ENCODE measurements at places on chromosomes 4 and X.

- DNase-seq, result peak; percentile 34
These were observed at the start of gene SLC7A11 for GRCh38 chr4:138242076-138242833. SLC7A11 (minus strand) TSS chr4:138242349; CDS start chr4:138242069, 280 bp downstream.

DNA sequence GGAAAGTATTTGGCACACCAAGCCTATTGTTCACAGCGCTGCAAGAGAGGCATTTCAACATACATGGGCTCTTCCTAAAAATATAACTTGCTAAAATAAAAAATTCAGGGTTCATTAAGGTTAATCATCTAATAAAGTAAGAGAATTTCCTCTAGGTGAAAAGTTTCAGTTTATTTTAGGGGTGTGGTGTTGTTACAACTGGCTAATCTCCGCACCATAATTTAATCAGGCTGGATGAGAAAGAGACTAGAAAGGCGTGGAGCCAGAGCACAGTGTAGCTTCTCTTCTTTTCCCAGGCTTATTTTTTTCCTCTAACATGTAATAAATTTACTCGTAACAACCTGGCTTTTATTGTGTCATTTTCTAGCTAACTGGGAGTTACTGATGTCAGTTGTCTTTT is 47.9 kb downstream of the FHL1 start:
- no peak for DNase-seq

DNA sequence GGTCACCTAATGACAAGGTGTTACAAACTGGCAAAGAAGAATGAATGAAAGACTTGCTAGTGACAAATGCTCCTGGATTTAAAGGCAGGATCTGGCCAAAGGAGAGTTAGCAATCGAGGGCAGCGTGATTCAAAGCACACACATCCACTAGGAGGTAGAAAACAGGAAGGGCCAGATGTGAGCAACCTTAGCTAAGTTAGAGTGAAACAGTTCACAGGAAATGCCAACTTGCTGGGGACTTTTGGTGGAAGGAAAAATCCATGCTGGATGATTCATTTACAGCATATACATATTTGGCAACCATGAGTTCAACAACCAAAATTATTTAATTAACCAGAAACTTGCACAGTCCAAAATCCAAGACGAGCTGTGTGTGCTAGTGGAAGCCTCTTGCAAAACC is 276.9 kb downstream of the PTTG2 start:
- DNase-seq, result no peak

- no peak for DNase-seq
These were observed 3.9 kb downstream of the FGF2 start for GRCh38 chr4:122830426-122831095.

- DNase-seq, result no peak
These were observed 617 bp upstream of the PDHA1 start for GRCh38 chrX:19343085-19343534.

DNA sequence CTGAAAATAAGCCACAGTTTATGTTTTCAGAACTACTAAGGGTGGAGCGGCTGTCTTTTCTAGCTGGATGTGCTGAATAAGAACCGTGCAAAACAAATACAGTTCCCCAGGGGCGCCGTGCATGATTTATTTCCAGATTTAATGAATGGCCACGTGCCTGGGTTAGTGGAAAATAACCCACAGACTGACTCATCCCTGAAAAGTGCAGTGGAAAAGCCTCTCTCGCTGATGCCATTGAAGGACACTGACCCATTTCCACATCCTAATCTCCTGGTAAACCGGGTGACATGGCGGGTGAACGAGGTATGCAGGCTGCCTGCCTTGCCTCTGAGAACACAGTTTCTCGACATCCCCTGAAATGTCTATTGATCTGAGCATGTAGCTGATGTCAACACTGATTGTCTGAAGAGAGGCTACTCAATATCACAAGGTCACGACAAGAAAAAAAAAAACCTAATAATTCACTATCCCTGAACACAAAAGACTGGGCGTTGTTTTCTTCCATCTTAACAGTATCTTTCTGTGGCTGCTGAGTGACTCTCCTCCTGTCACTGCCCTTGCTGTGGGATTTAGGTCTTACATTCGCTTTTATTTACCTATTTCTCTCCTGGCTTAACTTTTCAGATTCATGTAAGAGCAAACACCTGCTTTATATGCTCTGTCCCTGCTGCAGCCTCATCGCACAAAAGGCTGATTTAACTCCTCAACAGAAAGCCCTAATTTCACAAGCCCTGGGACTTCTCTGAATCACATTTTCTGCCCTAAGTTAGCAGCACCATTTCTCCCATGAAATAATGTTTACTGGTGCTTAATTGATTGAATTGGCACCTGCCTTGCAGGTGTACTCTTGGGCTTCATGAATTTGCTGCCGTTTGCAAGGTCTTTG is 76.9 kb upstream of the SCOC start:
- DNase-seq, result no peak

DNA sequence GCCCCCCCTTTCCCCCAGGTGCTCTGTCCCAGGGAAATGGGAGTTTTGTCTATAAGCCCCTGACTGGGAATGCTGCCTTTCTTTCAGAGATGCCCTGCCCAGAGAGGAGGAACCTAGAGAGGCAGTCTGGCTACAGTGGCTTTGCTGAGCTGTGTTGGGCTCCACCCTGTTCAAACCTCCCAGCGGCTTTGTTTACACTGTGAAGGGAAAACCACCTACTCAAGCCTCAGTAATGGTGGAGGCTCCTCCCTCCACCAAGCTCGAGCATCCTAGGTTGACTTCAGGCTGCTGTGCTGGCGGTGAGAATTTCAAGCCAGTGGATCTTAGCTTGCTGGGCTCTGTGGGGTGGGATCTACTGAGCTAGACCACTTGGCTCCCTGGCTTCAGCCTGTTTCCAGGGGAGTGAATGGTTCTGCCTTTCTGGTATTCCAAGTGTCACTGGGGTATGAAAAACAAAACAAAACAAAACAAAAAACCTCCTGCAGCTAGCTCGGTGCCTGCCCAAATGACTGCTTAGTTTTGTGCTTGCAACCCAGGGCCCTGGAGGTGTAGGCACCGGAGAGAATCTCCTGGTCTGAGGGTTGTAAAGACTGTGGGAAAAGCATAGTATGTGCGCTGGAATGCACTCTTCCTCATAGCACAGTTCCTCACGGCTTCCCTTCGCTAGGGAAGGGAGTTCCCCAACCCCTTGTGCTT is 41.7 kb downstream of the ITM2A start:
- DNase-seq, result peak; percentile 37

DNA sequence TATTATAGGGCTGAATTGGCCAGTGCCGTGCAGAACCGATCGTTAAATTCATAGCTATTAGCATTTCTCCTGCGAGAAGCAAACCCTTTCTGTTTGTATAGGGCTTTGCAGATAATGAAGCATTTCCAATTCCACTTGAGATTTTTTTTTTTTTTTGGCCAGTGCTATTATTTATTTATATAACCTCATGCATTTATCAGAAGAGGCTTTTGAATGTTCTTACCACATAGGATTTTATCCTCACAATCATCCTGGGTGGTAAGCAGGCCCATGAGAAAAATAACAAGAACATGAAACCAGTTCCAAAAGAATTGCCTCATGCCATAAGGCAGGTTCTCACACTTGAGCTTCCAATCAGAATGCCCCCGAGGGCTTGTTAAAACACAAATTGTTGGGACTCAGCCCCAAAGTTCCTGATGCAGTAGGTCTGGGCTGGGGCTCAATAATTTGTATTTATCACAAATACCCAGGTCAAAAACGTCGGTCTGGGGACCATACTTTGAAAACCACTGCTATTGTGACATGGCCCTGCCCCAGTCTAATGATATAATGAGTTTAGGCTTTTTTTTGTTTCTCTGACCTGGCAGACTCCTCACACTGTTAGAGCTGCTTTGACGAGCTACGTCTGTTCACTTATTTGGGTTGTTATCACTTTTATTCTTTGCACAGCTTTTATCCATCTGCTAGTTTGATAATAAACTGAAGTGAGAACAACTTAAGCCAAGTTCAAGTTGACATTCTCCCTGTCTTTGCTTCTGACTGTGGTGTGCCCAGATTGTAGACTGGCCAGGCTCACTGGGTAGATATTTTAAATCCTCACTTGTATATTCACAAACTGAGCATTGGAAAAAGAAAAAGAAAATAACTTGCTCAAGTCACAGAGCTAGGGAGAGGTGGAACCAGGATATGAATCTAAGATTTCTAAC is 20.1 kb downstream of the SUPT20HL1 start:
- DNase-seq, result no peak

DNA sequence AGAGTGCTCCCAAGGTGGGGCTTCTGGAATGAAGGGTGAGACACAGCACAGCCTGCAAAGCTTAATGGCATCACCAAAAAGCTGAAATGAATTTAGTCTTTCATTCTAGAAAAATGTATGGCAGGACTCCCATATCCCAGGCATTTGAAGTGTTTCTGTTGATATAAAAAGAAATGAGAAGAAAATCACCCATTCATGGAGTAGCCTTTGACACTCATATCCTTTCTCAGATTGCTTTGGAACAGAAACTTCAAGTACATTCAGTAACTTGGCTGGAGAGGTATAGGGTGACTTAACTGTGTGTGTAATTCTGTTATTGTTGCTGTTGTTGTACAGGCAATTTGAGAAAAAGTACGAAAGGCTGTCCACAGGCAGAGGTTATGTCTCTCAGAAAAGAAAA is 35.3 kb downstream of the C4orf54 start:
- no peak for DNase-seq

GRCh38 chr4:7649741-7650531 is 215.2 kb upstream of the PSAPL1 start:
- peak; percentile 62 for DNase-seq

DNA sequence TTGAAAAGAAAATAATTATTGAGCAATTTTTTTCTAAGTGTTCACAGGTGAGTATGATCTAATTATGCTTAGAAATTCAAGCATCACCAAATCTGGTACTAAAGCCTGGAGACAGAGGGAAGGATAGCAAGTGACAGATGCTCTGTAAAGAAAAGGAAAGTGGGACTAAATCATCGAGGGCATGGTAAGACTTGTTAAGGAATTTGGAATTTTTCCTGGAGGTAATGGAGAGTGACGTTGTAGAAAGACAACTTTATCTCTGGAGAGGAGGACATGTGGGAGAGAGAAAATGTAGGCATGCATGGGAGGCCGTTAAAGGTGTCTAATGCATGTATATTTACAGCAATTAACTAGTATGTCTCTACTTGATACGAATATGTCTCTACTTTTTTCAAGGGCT is 333.2 kb upstream of the ATOH1 start:
- no peak for DNase-seq

DNA sequence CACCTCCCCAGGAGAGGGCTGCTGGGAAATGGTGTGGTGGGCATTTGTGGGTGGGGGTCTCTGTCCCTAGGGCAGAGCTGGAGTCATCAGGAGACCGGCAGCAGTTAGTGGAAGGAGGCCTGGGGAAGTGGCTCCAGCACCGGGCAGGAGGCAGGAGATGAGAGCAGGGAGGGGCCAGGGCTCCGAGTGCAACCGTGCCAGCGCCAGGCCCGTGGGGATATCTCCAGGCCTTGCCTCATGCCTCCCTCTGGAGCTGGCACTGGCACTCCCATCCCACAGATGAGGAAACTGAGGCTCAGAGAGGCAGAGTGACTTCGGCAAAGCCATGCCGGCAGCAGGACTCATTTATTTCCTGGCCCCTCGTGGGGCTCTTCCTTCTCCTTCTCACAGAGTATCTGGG is 83.5 kb downstream of the HMX1 start:
- no peak for DNase-seq

- no peak for DNase-seq
These were observed 144.2 kb downstream of the PDLIM5 start for GRCh38 chr4:94595880-94596483.

- DNase-seq, result no peak
These were observed 375.7 kb downstream of the NLGN4X start for GRCh38 chrX:5852941-5853340.

DNA sequence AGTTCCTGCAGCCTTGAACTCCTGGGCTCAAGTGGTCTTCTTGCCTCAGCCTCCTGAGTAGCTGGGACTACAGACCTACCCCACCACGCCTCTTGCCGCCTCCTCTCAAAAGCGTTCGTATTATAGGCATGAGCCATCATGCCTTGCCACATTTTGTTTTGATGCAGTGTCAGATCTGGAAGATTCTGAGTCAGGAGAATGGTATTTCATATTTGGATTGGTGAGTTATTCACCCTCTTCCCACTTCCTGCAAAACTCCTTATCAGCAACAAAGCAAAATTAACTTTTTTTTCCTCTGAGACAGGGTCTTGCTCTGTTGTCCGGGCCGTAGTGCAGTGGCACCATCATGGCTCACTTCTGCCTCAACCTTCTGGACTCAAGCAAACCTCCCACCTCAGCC is 29.6 kb downstream of the REST start:
- no peak for DNase-seq

DNA sequence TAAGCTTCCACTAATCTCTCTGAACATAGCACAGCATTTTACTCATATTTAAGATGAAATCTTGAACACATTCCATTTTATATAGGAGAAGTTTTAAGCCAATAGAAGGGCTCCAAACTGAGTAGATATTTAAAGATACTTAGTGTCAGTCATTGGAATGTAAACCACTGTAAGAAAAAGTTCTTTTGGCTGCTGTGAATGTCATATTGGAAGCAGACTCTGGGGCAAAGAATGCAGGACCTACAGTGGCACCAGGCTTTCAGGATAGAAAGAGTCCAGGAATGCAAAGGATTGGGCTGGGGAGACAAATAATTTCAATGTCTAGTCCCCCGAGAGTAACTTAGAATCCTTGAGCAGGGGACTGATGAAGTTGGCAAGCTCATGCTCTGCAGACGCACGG is 1047.7 kb downstream of the STIM2 start:
- no peak for DNase-seq

GRCh38 chr4:143185253-143186107 is 763 bp downstream of the USP38 start:
- DNase-seq, result no peak

DNA sequence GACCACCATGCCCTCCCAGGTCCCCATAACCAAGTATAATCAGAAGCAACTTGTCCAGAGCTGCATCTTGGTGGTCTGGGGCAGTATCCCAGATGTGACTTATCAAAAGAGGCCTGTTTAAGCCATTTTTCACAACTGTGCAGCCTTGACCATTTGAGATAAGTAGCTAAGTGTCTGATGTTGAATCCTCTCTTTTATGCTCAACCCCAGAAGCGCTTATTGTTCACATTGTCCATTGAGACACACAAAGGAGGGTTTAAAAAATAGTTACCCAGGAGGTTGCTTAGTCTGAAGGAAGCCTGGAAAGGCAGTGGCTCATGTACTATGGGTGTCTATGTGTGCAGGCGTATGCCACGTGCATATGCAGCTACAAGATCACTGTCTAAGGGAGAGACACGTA is 27.0 kb downstream of the ENPP6 start:
- DNase-seq, result no peak

DNA sequence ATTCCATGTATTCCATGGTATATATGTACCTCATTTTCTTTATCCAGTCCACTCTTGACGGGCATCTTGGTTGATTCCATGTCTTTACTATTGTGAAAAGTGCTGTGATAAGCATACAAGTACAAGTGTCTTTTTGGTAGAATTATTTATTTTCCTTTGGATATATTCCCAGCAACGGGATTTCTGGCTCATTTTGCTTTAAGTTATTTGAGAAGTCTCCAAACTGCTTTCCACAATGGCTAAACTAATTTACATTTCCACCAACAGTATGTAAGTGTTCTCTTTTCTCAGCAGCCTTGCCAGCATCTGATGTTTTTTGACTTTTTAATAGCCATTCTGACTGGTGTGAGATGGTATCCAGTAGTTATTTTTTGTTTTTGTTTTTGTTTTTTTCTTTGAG is 17.6 kb upstream of the FAT4 start:
- DNase-seq, result no peak

GRCh38 chr4:151409470-151410313 is 716 bp downstream of the FHIP1A start:
- DNase-seq, result no peak

- no peak for DNase-seq
These were observed 30.7 kb upstream of the SGMS2 start for GRCh38 chr4:107793996-107794395.

All from activated T-cell treated with anti-CD3 and anti-CD28 coated beads, Interleukin-2, amount 50 U/mL, for 24 hours (primary cell).